ENCODE measurements at places on chromosomes 3 and 15.

GRCh38 chr3:42446111-42447050 lies 36.0 kb upstream of the LYZL4 start:
- DNase-seq = no peak

DNA sequence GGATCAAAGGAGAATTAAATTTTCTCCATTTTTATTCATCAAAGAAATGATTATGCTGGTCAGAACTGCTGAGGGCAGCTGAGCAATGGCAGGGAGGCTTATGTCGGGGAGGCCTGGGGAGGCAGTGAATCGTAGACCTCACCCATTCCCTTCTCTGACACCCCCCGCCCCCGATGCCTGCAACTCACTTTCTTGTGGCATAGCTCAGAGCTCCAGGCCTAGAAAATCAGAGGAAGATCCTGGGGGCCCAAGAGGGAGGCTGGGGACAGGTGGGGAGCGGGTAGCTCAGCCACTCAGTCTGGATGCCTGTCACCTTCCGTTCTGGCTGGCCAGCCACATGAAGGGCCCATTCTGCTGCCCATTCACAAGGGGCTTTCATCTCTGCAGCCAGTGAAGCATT lies 1.1 kb upstream of the DNAH1 start:
- DNase-seq = no peak

DNA sequence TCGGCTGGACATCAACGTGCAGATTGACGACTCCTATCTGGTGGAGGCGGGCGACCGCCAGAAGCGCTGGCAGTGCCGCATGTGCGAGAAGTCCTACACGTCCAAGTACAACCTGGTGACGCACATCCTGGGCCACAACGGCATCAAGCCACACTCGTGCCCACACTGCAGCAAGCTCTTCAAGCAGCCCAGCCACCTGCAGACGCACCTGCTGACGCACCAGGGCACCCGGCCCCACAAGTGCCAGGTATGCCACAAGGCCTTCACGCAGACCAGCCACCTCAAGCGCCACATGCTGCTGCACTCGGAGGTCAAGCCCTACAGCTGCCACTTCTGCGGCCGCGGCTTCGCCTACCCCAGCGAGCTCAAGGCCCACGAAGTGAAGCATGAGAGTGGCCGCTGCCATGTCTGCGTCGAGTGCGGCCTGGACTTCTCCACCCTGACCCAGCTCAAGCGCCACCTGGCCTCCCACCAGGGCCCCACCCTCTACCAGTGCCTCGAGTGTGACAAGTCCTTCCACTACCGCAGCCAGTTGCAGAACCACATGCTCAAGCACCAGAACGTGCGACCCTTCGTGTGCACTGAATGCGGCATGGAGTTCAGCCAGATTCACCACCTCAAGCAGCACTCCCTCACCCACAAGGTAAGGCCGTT lies 34.2 kb downstream of the IDH2 start:
- no peak for DNase-seq

- DNase-seq = no peak
These were observed 166.2 kb upstream of the SEMA6D start for GRCh38 chr15:47551079-47551478.

DNA sequence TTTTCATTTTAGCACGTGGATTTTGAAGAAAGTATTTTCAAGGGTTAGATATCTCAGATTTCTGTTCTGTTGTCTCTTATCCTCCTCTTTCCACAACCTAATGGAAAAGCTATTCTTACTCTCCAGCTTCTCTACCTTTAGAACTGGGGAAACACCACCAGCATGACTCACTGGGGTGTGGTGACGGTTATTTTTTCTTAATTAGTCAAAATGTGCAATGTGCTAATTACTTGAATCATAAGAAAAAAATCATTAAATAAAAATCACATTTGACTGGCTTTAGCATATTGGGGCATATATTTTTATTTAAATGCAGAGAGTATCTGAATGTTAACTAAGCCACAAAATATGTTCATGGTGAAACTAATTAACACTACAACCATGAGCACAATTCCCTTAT lies 570.7 kb upstream of the AGTR1 start:
- DNase-seq = no peak

DNA sequence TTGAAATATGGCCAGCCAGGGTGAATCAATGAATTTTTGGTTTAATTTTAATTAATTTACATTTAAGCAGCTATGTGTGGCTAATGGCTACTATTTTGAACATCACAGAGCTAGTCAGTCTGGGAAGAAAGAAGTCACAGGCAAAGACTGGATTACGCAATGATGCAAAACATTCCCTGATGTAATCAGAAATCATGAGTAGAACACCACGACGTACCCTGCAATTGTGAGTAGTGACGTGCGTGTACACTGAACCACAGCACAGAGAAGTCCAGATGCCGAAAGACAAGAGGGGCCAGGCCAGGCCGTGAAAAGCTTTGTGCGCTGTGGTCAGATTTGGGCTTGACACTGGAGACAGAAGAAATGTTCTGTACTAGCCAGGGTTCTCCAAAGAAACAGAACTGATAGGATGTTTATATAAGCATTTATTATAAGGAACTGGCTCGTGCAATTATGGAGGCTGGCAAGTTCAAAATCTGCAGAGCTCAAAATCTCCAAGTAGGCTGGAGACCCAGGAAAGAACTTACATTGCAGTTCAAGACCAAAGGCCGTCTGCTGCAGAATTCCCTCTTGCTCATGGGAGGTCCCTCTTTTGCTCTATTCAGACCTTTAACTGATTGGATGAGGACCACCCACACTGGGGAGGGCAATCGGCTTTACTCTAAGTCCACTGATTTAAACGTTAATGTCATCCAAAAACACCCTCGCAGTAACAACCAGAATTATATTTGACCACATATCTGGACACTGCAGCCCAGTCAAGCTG lies 44.6 kb downstream of the SH3BP5 start:
- DNase-seq = no peak

- no peak for DNase-seq
These were observed 47.0 kb downstream of the RPLP1 start for GRCh38 chr15:69499521-69500211.

- no peak for DNase-seq
These were observed 398.6 kb downstream of the TBL1XR1 start for GRCh38 chr3:176798680-176799079.

DNA sequence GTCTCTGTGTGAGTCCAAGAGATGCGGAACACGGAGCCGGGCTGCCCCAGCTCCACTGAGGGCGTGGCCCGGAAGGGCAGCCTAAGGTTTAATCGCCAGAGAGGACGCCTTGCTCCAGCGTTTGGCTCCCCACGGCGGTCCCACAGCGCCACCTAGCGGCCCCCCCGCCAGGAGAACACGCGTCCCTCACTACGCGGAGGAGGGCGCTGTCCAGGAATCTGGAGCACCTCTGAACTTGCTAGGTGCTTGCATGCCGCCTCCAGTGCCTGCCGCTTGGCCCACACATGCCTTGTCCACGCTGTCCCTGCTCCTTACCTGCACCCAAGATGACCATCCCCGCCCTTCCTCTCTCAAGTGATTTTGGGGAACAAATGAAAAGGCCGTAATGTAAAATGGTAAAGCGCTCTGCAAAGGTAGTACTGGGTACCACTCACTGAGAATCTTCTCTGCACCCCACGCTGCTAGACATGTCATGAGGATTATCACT lies 14.4 kb upstream of the MRPS22 start:
- peak; percentile 86 for DNase-seq

DNA sequence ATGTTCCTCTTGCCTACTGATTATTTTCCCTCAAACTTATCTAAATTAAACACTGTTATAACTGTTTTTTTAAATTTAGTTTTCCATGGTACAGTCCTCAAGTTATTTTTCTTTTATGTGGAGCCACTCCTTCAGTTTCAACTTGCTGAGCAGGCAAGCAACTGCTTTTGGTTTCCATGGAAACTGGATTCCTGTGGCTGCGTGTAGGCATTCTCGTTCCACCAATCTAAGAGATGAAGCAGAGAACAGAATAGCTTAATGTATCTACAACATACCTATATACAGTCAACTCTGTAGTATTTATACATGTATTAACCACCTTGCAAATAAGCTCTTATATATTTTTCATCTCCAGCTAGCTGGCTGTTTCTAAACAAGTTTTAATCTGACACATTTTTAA lies 25.8 kb upstream of the ANXA2 start:
- DNase-seq = no peak

DNA sequence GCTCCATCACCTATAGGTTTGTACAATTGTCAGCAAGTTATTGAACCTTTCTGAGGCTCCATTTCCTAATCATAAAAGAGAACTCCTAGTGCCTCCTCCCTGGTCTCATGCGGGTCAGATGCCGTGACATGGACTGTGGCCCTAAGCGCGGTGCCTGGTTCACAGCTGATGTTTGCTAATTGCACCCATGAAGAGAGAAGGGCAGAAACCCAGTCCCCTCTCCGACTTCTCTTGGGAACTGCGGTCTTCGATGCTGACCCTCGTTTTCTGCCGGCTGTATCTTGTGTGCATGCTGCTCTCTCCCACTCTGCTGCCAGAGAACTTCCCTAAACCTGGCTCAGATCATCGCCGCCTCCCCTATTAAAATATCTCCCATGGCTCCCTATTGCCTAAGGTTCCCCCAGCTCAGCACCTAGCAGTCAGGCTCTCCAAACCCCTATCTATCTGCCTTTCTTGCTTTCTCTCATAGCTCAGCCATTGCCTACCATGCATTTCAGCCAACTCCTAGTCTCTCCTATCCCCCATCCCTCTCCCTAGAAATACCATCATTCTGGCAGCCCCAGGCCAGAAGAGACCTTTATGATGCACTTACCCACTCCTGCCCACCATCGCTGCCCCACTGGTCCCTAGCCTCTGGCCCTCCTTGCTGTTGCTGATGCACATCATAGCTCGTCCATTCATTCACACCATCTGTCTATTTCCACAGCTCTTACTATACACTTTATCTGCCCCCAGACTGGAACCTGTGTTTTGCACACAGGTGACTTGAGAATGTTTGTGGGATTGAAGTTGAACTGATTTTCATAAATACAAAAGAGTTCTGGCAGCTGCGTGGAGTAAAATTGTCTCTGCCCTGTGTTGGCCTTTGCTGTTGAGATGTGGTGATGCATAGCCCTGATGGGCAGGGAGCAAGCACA lies 6.6 kb downstream of the ISG20 start:
- DNase-seq = no peak

- DNase-seq = no peak
These were observed 30.2 kb downstream of the CASR start for GRCh38 chr3:122213650-122214049.

GRCh38 chr3:13200465-13200864 lies 127.2 kb upstream of the IQSEC1 start:
- no peak for DNase-seq

DNA sequence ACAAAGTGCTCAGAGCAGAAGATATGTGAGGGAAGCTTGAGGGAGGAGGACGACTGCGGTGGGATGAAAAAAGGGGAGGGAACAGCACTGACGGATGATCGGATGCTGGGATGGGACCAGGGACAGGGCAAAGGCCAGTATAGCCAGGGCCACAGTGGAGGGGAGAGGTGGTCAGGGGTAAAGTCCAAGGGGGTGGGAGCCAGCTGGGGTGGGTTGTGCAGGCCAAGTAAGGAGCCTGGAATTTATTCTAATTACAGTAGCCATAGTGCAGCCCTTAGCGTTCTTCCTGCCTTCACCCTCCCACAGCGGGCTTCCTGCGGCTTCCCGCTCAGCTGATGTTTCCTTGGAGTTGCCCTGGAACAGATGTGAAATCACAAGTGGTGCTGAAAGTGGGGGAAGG lies 7.6 kb upstream of the APEH start:
- no peak for DNase-seq

DNA sequence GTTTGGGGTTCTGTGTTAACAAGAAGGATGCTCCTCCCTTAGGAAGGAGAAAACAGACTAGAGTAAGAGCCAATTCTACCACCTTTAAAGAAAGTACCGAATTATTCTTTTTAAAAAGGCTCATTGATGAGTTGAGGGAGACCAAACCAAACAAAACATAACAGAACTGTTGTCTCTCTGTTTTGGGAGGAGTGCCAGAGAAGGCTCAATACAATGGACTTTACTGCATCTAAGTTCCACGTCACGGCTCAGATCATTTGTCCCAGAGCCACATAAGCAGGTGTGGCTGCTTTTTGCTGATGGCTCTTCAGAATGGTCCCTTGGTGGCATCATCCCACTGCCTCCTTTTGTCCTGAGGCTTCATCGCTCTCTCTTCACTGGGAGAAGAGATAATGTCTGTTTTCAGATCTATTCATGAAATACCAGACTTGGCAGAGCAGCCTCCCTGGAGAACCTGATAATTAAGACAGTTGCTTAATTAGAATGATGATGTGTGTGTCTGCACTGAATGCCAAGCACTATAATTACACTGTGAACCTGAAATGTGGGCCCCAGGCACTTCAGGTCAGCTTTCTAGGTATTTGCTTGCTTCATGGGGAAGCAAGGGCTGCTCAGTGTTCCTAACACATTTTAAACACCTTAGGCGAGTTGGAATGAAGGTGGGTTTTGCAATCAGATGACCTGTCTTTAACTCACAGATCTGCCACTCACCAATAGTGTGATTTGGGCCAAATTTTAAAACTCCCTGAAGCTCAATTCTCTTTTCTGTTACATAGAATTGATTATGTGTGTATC lies 335.2 kb upstream of the MCTP2 start:
- no peak for DNase-seq

- DNase-seq = no peak
These were observed 65.2 kb downstream of the LPP start for GRCh38 chr3:188219147-188219546.

GRCh38 chr15:76196269-76197231 lies 114.7 kb downstream of the ETFA start:
- no peak for DNase-seq

GRCh38 chr3:42667096-42667522 lies 13.6 kb downstream of the ZBTB47 start:
- no peak for DNase-seq

GRCh38 chr3:108472001-108472591 lies 38.3 kb downstream of the MYH15 start:
- DNase-seq = no peak

DNA sequence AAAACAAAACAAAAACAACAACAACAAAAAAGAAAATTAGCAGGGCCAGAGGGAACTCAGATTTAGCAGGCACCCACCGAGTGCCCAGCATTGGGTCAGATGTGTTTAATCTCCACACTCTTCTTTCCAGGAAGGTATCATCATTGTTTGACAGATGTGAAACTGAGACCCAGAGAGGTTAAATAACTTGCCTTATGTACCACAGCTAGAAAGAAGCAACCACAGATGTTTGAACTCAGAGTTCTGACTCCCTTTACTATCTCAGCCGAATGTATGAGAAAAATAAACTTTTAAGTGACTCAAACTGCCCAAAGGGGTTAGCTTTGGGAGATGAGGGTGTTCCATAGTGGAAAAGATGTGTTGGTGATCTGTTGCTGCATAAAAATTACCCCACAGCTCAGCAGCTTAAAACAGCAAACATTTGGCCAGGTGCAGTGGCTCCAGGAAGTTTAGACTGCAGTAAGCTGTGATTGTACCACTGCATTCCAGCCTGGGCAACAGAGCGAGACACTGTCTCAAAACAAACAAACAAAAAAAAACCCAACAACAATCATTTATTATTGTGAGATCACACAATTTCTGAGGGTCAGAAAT lies 4.5 kb upstream of the RPP25 start:
- DNase-seq = no peak

DNA sequence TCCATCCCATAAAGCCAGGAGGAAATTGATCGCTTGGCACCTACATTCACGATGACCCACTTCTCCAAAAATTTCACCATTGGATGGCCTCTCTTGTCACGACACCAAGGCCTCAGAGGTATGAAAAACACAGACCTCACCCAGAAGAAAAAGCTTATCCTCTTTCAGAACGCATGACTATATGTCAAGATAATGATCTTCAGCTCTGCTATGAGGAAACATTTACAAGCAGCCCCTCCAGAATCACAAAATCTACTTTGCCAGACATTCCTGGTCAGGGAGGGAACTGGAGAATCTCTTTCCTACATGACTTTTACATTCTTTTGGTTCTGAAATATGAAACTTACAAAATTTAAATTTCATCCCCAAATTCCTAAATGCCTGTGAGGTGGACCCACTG lies 122.7 kb downstream of the WNT5A start:
- DNase-seq = no peak
